ENCODE measurements at places on chromosomes 13 and 19.

- no peak for DNase-seq
Observed at GRCh38 chr13:21413013-21413412, 46.1 kb downstream of the ZDHHC20 start.

DNA sequence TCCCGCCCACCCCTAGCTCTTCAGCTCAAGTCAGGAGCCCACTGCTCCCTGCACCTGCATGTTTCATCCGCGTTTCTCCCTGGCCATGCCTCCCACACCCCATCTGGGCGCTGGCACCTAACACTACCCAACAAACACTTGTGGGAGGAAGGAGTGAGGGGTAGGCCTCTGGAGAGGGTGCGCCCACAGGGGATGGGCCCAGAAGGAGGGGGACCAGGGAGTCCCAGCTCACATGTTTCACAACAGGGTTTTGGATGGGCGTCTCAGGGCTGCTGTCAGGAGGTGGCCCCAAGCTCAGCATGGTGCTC is 12.1 kb upstream of the TMEM86B start:
- DNase-seq = no peak

DNA sequence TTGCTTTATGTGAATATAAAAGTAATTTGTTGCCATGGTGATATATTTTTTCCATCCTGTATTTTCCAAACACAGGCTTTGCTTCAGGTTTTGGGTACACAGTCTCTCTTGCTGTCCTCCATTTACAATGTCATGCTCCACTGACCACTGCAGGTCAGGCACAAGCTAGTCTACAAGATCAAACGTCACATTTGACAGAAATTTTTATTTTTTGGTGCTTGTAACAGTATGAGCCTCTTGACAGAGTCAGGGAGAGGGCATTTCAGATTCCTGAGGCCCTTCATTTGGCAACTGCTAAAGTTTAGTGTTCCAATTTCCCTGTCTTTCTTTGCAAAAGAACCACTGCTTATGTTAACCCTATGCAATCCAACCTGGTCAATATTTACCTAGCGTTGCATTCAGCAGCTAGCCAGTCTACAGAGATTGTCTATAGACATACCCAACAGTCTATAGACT is 175.0 kb downstream of the RFC3 start:
- no peak for DNase-seq

- DNase-seq = no peak
Observed at GRCh38 chr13:108795841-108796240, 166.4 kb downstream of the MYO16 start.

- DNase-seq = no peak
Observed at GRCh38 chr19:32489971-32490370, 84.4 kb downstream of the DPY19L3 start.

DNA sequence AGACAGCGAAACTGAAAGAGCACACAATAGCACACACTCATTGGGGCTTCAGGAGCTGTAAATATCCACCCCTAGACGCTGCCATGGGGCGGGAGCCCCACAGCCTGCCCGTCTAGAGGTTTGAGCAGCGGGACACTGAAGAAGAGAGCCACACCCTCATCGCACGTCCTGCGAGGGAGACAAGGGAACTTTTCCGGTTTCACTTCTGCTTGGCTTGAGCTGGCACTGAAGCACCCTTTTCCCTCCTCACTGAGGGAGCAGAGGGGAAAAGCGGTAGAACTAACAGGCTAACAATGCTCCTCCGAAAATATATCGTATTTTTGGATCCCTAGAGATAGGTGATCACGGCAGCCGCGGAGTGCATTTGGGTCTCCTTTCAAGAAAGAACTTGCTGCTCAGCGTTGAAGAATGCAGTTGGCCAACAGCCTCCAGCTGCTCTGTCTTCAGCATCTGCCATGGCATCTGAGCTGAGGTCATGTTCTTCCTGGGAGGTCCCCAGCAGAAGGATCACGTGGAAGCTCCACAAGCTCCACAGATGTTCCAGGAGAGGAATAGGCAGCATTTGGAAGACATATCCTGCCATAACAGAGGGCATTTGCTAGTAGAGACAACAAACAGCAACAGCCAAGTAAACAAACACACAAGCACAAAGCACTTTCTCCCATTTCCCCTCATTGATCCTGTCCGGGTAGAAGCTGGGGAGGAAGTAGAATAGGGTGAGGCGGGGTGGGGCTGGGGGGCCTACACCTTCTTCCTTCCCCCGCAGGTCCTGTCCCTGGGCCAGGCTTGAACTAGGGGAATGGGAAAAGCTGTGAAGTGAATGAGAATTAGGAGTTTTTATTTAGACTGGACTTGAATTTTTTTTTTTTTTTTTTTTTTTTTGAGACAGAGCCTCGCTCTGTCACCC is 44.8 kb upstream of the ALOX5AP start:
- DNase-seq = no peak

DNA sequence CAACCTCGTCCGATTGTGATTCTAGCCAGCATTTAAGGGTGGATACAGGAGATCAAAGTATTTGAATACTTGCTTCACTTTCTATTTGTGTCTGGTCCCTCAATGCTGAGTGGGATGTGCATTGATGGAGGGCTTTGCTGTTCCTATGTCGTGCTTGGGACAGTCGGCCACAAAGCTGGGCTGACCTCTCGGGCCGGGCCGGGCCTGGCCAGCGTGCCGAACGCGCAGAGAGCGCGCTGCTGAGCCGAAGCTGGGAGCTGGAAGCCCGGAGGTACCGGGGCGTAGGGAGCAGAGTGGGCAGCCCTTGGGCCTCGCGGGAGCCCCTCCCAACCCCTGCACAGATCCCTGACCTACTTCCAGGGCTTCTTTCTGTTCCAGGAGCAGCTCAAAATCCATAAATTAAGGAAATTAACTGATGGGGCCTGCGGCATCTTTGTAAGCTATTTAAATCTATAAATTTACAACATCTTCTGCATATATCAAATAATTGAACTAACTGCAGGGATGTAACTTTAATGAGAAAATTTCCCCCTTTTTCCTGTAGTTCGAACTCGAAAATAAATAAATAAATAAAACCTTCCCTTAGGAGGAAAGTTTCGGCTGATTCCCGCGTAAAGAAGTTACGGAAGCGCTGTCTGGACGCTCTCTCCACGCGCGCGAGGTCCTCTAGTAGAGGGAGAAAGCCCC is 1.8 kb upstream of the KCTD15 start:
- no peak for DNase-seq

GRCh38 chr13:73331556-73331955 is 272.8 kb downstream of the KLF5 start:
- DNase-seq = no peak

GRCh38 chr19:41265395-41266153 is 1.4 kb downstream of the HNRNPUL1 start:
- DNase-seq = no peak

- DNase-seq = no peak
Observed at GRCh38 chr13:45231722-45232121, 30.9 kb upstream of the KCTD4 start.

GRCh38 chr19:24098359-24098758 is 11.4 kb downstream of the ZNF254 start:
- no peak for DNase-seq

DNA sequence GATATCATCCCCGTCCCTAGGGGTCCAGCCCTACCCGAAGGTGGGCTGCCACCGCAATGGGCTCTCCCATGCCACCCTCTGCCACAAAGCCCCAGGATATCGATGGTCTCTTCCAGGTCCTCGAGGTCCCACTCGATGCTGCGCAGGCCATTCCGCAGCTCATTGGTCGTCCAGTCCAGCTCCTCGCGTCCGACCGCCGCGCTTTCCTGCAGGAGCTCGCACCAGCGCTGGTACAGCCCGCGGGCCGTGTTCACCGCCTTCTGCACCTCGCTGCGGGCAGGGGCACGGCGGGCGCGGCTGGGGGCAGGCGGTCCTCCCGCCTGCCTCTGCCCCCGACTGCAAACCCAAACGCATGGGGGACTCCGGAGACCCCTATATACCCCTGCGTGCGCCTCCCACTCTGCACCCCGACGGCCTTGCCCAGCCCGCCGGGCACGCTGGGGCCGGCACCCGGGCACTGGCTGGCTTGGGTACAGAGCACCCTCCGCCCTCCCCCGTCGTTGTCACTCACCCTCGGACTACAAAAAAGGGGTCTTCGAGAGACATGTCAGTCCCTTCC is 468 bp downstream of the STX10 start:
- DNase-seq = no peak

DNA sequence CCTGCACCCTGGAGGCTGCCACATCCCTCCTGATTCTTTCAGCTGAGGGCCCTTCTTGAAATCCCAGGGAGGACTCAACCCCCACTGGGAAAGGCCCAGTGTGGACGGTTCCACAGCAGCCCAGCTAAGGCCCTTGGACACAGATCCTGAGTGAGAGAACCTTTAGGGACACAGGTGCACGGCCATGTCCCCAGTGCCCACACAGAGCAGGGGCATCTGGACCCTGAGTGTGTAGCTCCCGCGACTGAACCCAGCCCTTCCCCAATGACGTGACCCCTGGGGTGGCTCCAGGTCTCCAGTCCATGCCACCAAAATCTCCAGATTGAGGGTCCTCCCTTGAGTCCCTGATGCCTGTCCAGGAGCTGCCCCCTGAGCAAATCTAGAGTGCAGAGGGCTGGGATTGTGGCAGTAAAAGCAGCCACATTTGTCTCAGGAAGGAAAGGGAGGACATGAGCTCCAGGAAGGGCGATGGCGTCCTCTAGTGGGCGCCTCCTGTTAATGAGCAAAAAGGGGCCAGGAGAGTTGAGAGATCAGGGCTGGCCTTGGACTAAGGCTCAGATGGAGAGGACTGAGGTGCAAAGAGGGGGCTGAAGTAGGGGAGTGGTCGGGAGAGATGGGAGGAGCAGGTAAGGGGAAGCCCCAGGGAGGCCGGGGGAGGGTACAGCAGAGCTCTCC is 6.9 kb upstream of the CEACAM5 start:
- peak; percentile 31 for DNase-seq

GRCh38 chr13:30872276-30872594 is 33.8 kb upstream of the MEDAG start:
- no peak for DNase-seq

DNA sequence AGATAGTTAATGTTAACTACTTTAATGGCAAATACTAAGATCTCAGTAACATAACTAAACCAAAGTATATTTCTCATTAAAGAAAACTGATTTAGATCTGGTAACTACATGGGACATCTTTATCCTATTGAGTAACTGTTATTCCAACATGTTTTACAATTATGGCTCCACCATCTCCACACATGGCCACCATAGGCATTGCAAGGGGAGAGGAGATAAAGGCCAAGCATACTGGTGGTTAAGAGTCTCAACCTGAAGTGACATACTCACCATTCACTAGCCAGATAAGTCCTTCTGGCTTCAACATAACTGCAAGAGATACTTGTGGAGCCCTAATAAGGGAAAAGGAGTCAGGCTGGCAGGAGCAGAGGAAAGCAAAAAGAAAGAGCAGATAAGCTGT is 1586.4 kb upstream of the SPRY2 start:
- DNase-seq = no peak

- DNase-seq = no peak
Observed at GRCh38 chr13:58134012-58134411, 502.5 kb downstream of the PCDH17 start.

GRCh38 chr13:27536361-27537101 is 83.8 kb downstream of the LNX2 start:
- no peak for DNase-seq

GRCh38 chr13:79989217-79989661 is 351.7 kb downstream of the SPRY2 start:
- no peak for DNase-seq

DNA sequence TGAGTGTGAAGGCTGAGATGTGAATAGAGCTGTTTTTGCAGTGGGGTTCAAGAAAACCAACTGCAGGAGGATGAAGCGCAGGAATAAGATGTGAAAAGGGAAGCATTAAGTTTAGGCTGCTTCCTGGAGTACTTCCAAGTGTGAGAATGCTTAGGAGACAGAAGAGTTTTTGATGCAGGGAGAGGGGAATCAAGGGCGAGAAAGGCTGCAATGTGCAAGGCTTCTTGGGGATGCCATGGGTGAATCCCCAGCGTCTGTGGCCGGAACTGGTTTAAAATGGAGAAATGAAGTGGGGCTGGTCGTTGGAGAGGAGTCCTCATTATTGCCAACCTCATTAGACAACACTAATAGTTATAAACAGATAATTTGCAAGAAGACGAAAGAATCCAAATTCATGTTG is 764.9 kb downstream of the LIG4 start:
- no peak for DNase-seq

DNA sequence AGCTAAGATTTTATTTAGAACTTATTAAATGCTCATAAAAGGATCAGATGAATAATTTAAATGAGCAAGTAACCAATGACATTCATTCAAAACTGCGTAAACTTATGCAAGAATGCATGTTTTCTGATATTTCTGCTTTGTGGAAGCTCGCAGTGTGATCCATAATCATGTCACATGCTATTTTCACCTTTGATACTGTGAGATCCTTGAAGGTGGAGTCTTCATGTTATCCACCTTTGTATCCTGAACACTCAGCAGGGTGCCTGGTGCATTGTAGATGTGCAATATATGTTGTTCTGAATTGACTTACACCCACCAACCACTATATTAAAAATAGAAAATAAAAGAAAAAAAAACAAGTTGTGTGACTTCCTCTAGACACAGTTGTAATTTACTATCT is 333.5 kb downstream of the DCT start:
- DNase-seq = no peak

DNA sequence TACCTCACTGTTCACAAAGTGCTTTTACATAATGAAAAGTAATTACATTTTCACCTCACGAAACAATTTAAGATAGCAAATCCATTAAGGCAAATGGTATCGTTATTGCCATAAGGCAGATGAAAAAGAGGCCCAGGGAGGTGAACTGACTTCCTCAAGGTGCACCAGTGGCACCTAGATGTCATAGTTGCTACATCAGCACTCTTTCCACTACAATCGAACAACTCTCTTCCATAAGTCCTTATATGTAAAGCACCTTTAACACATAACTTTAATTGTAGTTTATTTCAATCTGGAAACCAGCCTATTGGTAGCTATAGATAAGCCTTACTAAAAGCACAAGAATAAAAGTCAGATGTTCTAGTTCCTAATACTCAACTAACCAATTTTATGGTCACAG is 35.1 kb downstream of the XPO4 start:
- no peak for DNase-seq

DNA sequence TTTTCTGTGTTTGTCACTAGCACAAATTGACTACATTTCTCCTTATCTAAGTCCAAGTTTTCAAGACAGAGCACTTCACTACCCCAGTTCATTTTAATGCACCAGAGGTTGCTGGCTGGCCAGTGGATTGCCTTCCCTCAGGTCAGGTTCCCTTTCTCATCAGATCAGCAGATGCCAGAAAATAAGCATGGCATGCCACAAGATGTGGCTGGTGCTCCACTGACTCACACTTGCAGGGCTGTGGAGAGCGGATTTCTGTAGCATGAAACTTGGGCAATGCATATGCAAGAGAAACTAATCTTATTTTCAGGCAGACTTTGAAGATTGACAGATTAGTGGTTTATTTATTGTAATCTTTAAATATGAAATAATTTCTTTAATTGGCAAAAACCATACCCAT is 79.5 kb downstream of the RUBCNL start:
- no peak for DNase-seq

- no peak for DNase-seq
Observed at GRCh38 chr13:113207890-113208420, 514 bp downstream of the PCID2 start.

GRCh38 chr19:43504426-43505185 is at the start of gene PHLDB3:
Gene PHLDB3 (minus strand): TSS chr19:43504746. CDS start chr19:43504118, 628 bp downstream.
- no peak for DNase-seq

All from RWPE2 (cell line).